ENCODE measurements at places on chromosomes 6 and 20.

GRCh38 chr6:34493344-34493743 is 27.5 kb downstream of the PACSIN1 start:
- no peak for DNase-seq

DNA sequence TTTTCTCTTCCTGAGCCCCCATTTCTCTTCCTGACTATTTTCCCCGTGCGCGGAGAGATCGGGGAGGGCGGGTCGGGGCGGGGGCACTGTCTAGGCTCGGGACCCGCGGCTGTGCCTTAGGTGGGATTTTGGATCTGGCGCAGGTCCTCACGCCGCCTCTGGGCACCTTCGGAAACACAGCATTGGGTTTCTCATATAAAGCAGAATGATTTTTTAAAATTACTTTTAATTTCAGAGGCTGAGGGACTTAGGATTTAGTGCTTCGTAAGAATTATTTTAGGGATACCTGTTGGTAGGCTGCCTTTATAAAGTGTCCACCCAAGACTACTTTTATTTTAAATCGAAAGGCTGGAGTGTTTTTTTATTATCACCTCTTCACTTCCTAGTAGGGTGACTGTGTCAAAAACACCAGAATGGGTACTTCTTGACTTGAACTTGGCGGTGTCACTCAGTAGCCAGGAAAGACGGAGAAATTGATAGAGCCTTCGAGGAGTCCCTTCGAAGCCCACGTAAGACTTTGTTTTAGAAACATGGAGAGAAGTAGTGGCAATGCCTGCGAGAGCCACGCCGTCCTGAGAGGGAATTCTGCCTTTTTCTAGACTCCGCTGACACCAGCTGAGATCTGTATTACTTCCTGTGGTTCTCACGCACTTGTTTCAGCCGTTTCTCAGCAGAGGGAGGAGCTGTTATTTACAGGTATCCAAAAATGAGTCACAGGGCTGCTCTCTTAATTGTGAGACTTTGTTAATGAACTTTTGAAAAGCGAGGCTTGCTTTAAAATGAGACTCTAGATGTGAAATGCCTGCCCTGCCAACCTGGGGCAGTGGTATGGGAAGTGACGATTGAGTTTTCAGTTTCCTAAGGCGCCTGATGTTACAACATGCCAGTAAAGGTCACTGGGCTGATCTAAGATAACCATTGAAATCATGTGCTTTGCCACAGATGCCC is 667 bp downstream of the STX11 start:
- DNase-seq = peak; percentile 64

DNA sequence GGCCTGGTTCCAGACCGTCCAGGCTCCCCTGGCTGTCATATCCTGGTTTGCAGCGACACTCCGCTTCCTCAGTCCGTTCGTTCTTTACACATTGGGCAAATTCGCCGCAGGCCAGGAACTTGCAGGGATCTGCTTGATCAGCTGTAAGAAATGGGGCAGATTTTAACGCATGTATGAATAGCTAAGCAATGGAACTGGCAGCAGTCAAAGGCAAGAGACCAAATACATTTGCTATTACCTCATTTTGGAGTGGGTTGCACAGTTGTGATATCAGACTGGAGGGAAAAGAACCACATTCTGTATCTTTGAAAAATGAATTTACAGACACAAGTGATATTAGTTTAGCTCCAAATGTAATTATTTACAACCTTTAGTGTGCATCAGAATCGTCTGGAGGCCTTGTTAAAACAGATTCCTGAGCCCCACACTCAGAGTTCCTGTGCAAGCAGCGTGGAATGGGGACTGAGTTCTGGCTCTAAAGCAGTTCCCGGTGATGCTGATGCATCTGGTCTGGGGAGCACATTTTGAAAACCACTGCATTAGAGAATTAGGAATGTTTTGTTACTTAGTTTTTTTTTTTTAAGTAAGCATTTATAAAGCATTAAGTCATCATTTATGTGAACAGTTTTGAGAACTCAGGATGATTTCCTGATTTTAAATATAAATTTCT is 141.3 kb downstream of the IMPG1 start:
- DNase-seq = no peak

DNA sequence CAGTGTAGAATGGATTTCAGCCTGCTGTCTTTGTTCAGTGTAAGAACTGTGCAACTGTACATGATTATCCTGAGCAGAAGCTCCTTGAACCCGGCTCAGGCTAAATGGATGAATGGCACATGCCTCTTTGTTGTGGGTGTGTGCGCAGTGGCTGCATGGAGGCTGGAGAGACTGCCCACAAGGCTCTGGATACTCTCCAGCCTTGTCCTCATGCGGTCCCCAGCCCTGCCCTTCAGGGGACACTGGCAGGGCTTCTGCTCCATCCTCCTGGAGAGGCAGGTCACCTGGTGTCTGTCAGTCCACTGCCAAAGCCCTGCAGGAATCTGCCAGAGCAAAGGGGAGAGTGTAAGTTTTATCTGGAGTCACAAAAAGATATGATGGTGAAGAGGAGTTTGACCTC is 241.7 kb upstream of the EXOC2 start:
- no peak for DNase-seq

GRCh38 chr20:59933296-59933848 is at the start of gene SYCP2:
Gene SYCP2, minus strand, starts transcription at chr20:59933637. Its CDS starts 11,224 bp downstream, at chr20:59922413.
- peak; percentile 73 for DNase-seq

DNA sequence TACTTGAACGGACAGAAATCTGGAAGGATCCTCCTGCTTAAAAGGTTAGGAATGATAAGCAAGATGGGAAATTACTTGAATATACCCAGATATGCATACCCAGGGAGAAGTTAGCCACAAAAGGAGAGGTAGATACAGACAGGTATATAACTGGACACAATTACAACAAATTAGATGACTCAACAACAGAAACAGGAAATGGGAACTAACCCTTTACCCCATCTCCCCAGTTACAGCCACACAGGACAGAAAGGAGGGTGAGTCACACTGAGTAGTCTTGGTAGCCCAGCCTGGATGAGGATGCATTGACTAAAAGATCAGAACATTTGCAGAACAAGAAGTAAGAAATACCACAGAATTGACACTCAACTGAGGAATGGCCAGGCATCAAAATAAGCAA is 61.2 kb downstream of the C6orf52 start:
- peak; percentile 39 for DNase-seq

DNA sequence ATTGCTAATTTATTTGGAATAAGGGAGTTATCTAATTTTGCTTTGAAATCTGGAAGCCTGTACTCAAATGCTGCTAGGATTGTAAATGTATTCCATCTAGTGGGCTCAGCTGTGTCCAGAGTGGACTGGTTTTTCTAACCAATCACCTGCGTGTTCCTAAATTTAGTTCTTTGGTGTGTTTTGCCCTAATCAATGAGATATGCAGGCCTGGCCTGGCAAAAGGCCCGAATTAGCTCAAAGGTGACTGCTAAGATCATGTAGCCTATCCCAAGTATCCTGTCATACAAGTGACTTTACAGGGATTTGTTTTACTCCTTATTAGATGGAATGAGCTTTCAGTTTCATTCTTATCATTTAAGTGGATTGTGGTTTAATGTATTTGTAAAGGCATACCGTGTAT is 51.3 kb upstream of the ARMC2 start:
- DNase-seq = no peak

DNA sequence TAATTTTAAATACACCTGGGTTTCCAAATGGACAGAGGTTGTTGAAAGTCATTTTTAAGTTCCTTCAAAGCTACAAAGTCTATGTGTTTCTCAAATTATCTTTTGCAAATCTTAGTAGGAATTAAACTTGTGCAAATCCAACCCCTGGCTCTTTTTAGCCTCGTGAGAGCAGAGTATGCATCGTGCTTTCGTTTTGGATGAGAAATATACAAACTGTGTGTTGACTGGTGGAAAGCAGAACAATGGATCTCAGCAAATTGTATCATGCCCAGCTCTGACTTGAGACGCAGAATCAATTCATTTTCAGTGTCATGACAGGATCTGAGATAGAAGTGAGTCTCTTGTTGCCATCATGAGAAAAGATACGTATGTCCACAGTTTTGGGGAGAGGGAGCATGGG is 542.4 kb upstream of the FLRT3 start:
- no peak for DNase-seq

DNA sequence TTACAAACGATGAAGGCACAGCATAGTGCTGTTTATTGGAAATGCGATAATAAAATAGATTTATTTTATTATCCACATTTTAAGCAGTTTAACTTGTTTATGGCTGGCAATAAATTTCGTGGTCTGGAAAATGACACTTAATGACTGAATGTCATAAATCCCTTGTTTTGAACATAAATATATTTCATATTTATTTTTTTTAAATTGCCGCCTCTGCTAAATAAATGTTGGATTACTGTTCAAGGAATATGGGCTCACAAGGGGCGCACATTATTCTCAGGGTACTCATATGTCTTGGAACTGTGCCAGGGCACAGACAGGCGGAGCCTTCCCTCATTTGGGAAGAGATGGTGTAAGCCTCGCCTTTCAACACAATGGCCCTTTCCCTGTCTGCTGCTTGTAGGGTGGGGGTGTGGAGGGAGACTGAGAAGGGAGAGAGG is 134.3 kb downstream of the PXDC1 start:
- DNase-seq = no peak

DNA sequence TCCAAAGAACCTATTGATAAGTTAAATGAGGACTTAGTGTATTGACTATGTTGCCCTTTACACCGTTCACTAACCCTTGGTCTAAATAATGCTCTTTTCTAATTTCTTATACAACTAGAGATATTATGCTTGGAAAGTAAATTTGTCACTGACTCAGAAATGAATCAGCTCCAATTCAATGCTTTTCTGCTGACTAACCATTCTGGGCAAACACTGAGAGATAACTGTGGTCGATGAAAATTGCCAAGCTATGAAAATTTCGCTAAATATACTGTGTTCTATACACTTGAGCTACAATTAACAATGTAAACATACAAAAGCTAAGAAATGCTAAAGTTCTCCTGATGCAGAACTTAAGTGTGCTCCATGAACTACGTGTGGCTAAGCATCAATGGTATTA is 23.1 kb upstream of the FBXO9 start:
- DNase-seq = no peak

DNA sequence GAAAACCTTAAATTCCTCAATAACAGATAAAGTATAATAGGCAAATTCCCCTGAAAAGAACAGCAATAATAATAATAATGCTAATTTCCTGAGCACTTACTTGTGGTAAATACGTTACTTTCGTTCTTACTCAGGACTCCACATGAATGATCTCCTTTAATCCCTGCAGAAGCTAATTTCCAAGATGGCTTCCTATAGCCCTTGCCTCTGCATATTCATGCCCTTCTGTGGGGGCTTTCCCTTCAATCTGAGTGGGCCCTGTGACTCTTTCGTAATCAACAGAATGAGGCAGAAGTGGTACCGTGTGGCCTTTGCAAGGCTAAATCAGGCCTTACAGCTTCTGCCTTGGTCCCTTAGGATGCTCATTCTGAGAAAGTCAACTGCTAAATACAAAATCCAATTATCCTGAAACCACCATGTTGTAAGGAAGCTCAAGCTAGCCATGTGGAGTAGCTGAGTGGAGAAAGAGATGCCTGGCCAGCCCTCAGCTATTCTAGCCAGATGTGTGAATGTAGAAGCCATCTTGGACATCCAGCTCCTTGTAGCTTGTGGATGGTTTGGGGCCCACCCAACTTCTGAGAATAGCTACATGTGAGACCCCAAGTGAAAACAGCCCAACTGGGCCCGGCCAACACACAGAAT is 50.5 kb downstream of the MCUR1 start:
- no peak for DNase-seq

- DNase-seq = no peak
These were observed 401.2 kb upstream of the SULF2 start for GRCh38 chr20:48186447-48186846.

- DNase-seq = no peak
These were observed 8.7 kb downstream of the ZNF335 start for GRCh38 chr20:45963059-45964005.

DNA sequence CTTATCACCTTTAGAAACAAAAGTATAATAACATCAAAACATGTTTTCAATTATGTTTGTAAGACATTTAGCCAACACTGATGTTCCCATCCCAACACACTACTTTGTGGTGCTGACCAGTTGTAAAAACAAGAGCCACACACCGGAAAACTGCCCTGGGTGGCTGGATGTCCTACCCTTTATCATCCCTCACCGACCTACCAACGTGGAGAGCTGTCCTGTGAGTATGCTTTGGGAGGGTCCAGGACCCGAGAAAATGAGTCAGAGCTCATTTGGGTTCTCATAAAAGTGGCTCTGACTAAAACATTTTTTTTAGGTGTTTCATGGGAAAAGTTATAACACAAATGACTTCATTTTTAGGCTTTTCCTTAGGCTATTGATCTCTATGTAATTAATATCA is 29.3 kb upstream of the CTAGE9 start:
- DNase-seq = no peak

DNA sequence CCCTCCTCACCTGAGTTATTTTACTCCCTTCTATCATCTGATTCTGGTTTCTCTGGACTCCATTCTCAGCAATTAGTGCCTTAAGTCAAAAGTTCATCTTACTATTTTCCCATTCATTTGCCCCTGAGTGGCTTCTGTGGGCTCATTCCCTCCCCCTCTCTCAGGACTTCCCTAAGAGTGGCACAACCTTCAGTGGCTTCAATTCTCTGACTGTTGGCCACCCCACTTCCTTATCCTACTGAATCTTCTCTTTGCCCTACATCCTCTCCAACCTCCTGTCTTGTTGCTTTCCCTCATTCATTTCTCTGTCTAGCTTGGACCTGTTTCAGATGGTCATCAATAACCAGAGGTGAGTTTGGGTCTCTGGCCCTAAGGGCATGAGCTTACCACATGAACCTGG is 61.1 kb upstream of the GLP1R start:
- no peak for DNase-seq

DNA sequence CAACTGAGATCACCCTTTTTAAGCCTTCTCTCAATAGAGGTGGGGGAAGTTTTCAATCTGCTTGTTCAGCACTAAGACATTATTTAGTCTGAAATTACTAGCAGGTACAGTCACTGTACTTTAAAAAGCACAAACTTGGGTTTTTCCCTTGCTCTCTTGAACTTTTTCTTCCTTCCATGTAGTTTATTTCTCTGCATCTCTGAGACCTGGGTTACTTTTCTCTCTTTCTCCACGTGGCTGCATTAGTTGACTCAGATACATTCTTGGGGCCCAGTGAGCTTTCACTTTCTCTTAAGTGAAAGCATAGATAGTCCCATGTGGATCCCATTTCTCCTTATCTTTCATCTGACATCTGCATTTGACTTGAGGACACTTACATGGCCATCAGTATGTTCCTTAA is 433.9 kb upstream of the MAP3K7 start:
- no peak for DNase-seq

All from CD4-positive, alpha-beta T cell treated with Interferon gamma for 1 hour (primary cell).